Kidney (tissue), 22 donors: ENCODE measurements at places on chromosomes 3 and 15.
A peak's percentile ranks its signal among the peaks of the same experiment; 100 is the strongest.

- no peak for DNase-seq
Observed at GRCh38 chr3:19248767-19249166, 100.5 kb downstream of the KCNH8 start.

DNA sequence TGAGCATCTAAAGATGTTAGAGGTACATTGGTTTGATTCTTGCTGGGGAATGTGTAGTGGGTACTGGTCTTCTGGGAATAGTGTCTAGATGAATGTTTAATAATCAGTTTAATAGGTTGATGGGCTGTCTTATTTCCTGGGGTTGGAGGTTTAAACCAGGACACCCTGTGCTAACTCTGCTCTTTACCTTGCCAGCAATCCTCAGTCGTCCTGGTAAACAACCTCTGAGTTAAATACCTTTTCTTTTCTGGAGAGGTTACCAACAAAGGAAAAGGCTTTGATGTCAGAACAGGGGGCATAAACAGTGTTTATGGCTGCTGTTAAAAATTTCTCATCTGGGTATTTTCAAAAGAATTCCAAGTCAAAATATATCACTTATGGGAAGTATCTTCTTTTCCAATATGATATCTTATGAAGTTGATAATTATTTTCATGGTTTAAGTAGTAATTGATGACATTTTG lies 23.5 kb downstream of the MITF start:
- no peak for DNase-seq

GRCh38 chr15:35671981-35672380 lies 126.0 kb upstream of the DPH6 start:
- no peak for DNase-seq

DNA sequence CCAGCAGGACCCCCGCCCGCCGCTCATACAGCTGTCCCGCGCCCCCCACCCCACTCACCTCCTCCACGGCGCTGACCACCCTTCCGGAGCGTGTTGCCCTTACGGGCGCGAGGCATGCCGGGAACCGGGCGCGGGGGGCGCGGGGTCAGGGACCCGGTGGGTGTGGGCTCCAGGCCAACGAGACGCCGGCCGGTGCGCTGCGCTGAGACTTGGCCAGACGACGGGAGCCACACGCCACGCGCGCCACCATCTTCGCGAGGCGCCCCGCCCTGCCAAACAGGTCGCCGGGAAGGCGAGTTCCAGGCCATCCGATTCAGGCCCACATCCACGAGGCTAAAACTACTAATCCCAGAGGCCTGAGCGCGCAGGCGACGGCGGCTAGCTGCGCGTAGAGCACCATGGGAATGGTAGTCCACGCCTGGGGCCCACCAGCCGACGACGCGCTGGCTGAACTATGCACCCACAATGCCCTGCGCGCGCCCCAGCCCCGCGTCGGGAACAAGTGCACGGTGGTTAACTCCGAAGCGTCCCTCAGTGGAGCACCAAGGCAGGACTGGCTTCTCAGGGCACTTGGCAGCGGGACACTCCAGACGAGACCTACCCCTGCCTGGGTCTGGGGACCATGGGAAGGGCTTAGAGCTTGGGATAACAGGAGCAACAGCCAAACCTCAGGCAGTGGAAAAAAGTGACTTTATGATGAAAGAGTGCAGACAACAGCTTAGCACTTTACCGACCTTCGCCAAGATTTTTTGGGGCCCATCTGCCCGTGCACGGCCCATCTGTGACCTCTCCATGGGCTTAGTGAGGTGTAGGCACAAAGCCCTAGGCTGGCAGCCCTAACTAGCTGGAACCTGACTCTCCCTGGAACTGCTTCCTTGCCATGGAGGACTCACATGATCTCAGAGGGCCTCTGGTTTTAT lies at the start of gene IFRD2:
IFRD2 (minus strand) TSS at position 271 of the 920 bp plus-strand sequence; CDS start at position 116, 155 bp downstream.
- peak; percentile 99 for DNase-seq

DNA sequence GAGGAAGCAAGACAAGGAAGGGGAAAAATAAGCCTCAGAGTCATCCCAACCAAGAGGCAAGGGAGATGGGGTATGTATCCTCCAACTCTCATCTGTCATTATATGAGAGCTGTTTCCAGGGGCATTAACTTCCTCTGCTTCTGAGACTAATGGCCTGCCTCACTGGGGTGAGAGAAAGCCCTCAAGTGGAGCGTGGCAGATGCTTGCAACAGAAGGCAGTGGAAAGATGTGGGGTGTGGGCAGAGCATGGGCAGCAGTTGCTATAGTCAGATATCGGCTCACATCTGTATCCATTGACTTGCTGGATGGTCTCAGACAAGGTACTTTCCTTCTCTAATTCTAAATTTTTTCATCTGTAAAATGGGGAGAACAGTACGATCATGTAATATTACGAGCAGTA lies 81.7 kb upstream of the PLCL2 start:
- DNase-seq, result no peak

DNA sequence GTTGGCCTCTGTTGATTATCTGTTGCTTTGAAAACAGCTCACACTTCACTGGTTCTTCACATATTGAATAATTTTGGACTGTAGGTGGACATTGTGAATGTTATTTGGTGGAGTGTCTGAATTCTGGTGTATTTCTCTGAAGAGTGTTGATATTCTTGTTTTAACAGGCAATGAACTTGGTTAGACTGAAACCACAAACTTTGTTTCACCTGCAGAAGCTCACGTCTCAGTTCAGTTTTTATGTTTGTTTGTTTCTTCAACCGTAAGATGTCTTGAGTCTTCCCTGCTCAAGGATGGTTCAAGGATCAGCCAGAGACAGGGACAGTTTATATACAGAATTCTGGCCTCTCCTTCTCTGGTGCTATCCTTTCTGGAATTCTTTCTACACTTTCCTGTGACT lies 43.6 kb downstream of the C3orf20 start:
- no peak for DNase-seq

- DNase-seq, result no peak
Observed at GRCh38 chr3:10351013-10351735, 30.3 kb upstream of the SEC13 start.

GRCh38 chr3:49882166-49882565 lies 12.5 kb upstream of the CAMKV start:
- no peak for DNase-seq

DNA sequence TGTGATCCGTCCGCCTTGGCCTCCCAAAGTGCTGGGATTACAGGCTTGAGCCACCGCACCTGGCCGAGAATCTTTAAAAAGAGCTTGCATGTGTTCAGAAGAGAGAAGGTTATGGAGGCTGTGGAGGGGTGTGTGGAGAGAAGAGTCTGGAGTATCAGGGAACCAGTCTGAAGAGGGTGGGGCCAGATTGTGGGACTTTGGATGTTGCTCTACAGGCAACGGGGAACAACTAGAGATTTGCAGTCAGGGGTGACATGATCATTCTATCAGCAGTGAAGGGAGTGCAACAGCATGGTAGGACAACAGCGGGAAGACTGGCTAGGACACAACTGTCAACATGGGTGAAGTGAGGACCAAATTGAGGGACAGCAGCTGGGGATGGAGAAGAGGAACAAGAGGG lies 8.9 kb downstream of the SCAMP2 start:
- no peak for DNase-seq

DNA sequence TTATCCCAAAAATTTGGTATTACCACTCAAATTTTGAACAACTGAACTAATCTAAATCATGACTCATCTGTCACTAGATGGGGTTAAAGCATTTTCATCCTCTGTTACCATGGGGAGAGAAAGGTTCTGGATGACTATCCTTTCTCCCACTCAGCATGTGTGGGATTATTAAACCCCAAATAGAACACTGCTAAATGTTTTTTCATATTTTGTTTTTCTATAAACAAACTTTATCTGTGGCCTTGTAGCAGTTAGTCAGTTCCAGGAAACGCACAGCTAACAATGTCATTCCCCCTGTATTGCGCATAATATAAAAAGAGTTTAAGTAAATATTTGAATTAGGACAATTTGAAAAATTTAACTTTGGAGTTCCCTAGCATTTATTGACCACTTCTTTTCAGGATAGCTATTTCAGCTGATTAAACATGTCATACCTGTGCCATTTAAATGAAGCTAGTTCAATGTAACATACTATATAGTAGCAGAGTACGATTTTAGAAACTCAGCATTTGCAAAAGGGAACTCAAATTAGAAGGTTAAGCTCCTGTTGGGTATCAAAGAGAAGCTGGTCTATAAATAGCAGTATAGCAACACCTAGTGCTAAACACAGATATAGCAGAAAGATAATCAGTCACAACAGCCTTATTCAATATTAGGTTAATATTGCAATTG lies 9.2 kb upstream of the TMEM212 start:
- no peak for DNase-seq
